ENCODE measurements at places on chromosomes 7 and 10. TPM values are rescaled to one million over a fixed set of nuclear protein-coding genes. Genes with fewer than 3 reads are reported as not detected.

The PRPS1L1 gene
- total RNA-seq, result not detected

The SLC39A12 gene
- not detected for total RNA-seq

The SPOCK2 gene
- total RNA-seq, result 424 TPM

The FAM25G gene
- not detected for total RNA-seq

The NAMPT gene
- total RNA-seq, result 58.7 TPM

The CREB3L2 gene
- total RNA-seq, result 23.1 TPM

The ZNF438 gene
- total RNA-seq, result 3.8 TPM

The SHLD2 gene
- 38.9 TPM for total RNA-seq

The GJD4 gene
- total RNA-seq, result not detected

The TUBB8 gene
- not detected for total RNA-seq

The MOGAT3 gene
- total RNA-seq, result not detected

The CAMK2G gene
- total RNA-seq, result 54.4 TPM

The FRG2B gene
- total RNA-seq, result not detected

The CPXM2 gene
- not detected for total RNA-seq

The NEUROG3 gene
- total RNA-seq, result not detected

The AGR2 gene
- not detected for total RNA-seq

The GRID2IP gene
- total RNA-seq, result not detected

Measured in activated CD4-positive, alpha-beta T cell treated with anti-CD3 and anti-CD28 coated beads, Interleukin-2, amount 10 ng/mL, durations not matched to agents 7 days and 5 days (primary cell).